ENCODE measurements at places on chromosomes 2 and 18.

GRCh38 chr18:3821524-3821923 is 371.6 kb downstream of the TGIF1 start:
- no peak for DNase-seq

DNA sequence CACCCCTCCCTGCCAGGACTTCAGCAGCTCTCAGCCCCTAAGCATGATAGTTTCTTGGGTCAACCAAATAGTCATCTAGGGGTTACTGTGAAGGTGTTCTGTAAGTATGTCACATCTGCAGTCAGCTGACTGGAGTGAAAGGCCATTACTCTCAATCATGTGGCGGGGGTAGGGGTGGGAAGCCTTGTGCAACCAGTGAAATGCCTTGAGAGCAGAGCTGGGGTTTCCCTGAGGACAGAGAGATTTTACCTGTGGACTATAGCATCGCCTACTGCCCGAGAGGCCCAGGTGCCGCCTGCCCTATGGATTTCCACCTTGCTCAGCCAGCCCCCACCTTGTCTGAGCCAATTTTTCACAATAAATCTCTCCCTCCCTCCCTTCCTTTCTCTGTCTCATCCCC is 20.9 kb upstream of the KLF11 start:
- no peak for DNase-seq

DNA sequence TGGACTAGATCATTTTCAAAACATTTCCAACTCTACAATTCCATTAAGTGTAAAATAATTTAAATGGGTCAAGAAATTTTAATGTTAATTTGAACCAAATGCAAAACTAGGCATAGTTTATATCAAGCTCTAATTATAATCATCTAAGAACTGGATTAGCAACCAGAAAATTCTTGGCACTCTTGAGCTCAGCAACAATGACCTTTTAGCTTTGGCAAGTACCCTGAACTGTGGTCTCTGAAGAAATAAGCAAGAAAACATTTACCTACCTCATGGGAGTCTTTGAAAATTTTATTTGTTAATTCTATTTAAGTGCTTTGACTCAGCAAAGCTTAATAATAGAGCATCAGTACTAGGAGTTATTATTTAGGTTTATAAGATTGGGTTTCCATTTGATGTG is 313.2 kb downstream of the SATB2 start:
- DNase-seq, result no peak

GRCh38 chr2:9105601-9106337 is 100.8 kb upstream of the ASAP2 start:
- no peak for DNase-seq

DNA sequence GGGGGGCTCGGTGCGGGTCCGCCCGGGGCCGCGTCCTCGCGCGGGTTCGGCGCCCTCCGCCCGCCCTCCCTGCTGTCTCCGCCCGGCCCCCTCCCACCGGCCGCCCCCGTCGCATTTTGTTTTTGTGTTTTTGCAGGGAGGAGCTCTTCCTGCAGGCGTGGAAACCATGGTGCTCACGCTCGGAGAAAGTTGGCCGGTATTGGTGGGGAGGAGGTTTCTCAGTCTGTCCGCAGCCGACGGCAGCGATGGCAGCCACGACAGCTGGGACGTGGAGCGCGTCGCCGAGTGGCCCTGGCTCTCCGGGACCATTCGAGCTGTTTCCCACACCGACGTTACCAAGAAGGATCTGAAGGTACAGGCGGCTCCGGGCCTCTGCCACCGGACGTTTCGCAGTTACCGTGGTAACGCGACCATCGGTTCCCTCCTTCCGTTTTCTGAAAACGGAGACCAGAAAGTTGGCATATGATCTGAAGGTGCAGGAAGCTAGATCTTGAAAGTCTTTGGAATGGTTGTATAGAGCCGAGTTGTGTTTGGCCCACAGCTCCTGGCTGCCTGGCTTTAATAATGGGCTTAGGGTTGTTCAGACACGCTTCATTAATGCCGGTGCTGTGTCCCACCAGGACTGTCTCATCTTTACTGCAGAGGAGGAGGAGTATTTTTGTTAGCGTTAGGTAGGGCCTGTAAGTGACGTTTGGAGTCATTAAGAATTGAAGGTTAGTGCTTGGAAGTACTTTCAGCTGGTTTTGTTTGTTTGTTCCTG is 891 bp downstream of the KDM3A start:
- DNase-seq, result peak; percentile 59

GRCh38 chr18:13424363-13424762 is 205.8 kb downstream of the LDLRAD4 start:
- DNase-seq, result no peak

- no peak for DNase-seq
These were observed 191.2 kb downstream of the CTIF start for GRCh38 chr18:48730010-48730409.

DNA sequence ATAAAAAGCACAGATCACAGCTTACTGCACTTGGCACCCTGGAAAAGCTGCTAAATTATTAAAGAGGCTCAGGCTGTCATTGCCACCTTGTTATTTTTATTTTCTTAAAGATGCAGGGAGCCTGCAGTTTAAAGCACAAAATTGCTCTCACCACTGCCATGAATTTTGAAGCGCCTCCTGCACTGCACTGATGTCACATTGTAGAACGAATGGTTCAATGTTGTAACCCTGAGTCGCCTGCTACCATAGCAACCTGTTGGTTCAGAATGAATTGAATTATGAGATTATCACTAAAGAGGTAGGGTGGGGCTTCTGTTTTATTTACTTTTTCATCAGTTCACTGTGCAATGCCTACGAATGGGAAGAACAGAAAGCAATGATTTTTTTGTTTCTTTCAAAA is 16.5 kb downstream of the SCG2 start:
- peak; percentile 27 for DNase-seq

DNA sequence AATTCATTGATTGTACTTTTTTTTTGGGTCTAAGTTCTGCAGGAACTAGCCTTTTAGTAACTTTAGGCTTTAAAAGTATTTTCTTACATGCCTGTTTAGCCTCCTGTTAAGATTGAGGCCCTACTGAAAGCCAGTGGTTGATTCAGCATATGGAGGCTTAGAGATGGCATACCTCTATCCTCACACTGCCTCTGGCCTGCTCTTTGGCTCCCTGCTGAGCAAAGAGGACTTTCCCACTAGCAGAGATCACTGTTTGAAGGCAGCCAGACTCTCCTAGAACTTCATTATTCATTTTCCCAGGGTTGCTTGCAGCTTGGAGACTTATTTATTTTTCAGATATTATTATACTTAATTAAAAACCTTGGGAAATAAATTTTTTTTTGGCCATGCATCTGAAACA is 405.6 kb upstream of the MEX3C start:
- no peak for DNase-seq

DNA sequence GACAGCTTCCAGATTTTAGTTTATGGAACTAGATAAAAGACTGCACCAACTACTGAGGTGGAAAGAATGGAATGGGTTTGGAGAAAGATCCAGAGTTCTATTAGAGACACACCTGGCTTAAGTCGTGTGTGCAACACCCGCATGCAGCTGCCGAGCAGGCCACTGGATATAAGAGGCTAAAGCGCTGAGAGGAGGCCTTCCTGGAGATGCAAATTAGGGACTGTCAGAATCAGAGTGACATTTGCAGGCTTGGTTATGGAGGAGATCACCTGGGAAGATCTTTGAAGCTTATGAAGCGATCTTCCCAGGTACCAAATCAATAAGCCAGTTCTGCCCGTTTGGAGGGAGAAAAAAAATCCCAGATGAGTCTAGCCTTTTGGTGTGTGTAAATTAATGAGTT is 30.4 kb upstream of the KLHL29 start:
- DNase-seq, result no peak

DNA sequence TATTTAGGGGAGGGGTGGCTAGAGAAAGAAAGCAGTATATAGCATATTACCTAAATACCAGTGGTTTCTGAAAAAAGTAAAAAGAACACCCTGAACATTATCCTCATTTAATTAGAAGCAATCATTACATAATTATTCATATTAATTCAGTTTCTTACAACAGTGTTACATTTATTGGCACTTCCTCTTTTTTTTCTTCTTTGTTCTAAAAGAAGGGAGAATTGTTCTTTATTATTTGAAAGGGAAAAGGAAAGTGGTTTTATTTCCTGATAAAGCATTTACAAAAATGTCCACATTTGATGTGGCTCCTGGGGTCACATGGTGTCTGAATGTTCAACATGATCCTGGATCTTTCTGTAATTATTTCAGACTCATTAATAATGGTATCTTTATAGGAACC is 254.9 kb upstream of the ZEB2 start:
- no peak for DNase-seq

- no peak for DNase-seq
These were observed 164.9 kb downstream of the L3MBTL4 start for GRCh38 chr18:6249788-6250187.

All from AG10803 (cell line).